ENCODE measurements at places on chromosomes 12 and 14.

DNA sequence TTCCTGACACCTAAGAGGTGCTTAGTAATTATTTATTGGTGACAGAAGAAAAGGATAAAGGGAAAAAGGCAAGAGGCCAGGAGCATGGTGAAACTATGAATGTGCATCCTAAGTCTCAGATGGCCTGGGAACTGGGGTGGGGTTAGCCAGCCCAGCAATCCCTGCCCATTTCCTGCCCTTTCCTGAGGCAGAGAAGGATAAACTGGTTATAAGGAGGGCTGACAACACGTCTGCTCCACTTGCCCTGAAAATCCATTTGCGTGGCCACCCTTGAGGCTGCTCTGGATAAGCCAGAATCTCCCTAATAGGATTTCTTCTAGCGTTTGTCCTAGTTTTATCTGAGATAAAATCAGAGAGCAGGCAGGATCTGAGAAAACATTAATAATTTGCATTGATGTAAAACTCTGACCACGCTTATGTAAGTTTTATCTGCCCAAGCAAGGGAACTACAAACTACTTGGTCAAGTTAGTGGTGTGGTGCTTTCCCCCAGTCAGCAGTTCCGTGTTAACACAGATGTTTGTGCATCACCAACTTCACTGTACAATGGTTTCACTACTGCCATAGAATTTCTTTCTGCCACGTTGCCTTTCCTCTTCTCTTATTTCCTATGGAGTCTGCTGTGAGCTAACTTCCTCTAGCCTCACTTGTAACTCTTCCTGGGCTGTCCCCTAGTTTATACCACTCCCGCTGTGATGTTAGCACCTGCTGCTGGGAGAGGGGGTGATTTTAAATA, 392.7 kb downstream of the RPS29 start:
- DNase-seq = no peak

GRCh38 chr12:52699960-52700359, 3.4 kb downstream of the KRT77 start:
- no peak for DNase-seq

DNA sequence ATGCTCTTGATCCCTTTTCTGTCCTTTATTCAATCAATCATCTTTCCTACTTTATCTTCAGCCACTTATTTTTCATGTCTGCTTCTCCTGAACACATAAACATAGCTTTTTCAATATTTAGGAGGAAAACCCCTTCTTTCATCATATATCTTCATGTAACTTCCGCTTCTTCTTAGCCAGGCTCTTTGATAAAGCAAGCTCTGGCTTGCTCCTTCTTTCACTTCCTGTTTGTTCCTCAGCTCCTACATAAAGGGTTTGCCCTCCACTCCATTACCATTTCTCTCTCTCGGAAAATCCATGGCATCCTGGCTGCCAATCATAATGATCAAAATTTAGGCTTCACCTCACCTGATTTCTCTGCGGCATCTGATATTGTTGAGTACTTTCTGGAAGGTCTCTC, 33.7 kb upstream of the HELB start:
- DNase-seq = no peak

DNA sequence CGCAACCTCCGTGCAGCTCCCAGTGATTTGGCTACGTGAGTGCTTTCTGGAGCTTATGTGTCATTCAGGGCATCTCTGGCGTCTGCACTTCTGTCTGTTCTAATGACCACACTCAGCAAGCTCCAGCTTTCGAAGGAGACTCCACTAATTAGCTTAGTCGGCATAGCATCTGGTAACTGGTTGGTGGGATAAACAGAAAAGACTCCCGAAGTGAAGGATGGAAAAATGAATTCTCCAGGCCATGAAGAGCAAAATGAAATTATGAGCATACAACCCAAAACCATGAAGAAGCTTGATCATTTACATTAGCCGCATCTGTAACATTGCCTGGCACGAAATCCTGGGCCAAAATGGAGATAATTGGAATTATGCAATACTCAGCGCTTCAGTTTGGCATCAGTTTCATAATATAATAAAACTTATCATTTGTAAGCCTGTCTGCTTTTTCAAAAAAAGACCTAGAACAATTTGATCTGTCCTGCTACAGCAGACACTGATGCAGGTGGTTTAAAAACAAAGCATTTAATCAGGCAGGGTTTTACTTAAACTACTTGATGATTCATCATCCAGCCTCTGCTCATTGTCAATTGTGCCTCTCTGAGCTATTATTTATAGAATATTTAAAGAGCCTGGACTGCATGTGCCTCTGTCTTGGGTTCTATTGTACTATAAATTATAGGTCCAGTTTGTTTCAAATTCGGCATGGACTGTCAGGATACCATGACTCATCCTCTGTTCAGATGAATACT, 87.4 kb downstream of the SYT1 start:
- DNase-seq = no peak

- DNase-seq = no peak
Measured at GRCh38 chr12:4829161-4829792, 80.4 kb upstream of the KCNA1 start.

GRCh38 chr12:130540376-130540775, 175.7 kb downstream of the RIMBP2 start:
- no peak for DNase-seq

DNA sequence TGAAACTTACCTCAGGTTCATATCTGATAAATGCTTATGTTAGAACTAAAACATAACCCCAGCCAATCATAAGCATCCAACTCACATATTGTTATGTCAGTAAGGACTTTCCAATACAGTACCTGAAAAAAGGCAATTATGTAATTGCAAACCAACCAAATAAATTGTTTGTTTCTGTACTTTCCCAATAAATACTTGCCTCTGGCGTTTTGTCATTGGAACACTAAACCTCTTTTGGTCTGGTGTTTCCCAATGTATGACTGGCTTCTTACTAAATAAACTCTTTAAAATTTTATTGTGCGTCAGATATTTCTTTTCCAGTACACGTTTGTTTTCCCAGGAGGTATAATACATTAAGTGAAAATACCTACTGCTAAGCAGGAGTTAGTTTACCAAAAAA, 6.7 kb upstream of the PTPRB start:
- no peak for DNase-seq

DNA sequence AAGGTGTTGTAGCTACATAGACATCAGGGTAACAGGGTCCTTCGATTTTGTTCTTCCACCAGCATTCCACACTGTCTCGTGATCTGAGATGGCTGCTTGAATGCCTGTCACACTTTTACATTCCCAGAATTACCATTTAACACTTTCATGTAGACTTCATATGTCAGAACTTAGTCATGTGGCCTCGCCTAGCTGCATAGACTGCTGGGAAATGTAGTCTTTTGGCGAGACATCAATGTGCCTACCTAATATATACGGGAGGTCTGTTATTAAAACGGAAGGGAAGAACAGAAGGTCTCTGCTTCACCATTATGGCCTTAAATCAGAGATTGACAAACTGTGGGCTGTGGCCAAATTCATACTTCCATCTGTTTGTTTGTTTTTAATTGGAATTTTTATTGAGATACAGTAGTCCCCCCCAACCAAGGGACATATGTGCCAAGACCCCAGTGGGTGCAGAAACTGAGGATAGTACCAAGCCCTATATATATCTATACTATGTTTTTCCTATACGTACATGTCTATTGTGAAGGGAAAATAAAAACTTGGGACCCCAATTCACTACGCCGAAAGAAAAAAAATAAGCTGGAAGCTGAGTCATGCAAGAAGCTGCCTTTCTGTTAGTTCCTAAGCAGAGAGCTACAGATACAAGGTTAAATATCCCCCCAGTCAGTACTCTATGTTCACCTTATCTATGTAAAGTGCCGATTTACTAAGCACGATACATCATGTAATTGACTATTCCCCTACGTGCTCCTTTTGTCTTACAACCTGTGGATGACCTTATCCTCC, 11.3 kb upstream of the HRK start:
- DNase-seq = no peak

DNA sequence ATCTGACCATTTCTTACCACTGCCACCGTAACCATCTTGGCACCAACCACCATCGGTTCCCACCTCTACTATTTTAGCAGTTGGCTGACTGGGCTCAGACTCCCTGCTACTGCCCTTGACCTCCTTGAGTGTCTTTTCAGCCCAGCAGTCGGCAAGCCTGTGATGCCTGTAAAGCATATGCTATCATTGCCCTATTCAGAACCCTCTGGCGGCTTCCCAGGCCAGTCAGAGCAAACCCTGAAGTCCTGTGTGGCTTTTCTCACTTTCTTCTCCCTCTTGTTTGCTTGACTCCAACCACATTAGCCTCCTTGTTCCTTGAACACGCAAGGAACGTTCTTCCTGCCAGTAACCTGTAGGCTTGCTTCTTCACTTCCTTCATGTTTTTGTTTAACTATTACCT, 6.2 kb downstream of the IRAK3 start:
- DNase-seq = no peak

GRCh38 chr12:66709893-66710292, 31.0 kb upstream of the GRIP1 start:
- DNase-seq = no peak
